Panc1 (cell line): ENCODE measurements at places on chromosomes 5 and 9.

GRCh38 chr5:111398013-111398412 is 114.3 kb downstream of the STARD4 start:
- no peak for DNase-seq

DNA sequence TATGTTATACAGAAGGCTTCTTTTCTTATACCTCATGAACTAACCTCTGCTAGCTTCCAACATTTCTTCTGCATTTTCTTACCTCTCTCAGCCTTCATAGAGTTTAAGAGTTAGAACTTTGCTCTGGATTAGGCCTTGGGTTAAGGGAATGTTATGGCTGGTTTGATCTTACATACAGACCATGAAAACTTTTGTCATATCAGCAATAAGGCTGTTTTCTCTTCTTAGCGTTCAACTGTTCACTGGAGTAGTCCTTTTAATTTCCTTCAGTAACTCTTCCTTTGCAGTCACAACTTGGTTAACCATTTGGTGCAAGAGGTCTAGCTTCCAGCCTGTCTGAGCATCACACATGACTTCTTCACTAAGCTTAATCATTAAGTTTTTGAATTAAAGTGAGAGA is 329.0 kb upstream of the CCNG1 start:
- no peak for DNase-seq

- no peak for DNase-seq
Observed at GRCh38 chr9:75570538-75570937, 319.9 kb upstream of the PCSK5 start.

- no peak for DNase-seq
Observed at GRCh38 chr5:128693764-128694163, 155.7 kb upstream of the FBN2 start.

DNA sequence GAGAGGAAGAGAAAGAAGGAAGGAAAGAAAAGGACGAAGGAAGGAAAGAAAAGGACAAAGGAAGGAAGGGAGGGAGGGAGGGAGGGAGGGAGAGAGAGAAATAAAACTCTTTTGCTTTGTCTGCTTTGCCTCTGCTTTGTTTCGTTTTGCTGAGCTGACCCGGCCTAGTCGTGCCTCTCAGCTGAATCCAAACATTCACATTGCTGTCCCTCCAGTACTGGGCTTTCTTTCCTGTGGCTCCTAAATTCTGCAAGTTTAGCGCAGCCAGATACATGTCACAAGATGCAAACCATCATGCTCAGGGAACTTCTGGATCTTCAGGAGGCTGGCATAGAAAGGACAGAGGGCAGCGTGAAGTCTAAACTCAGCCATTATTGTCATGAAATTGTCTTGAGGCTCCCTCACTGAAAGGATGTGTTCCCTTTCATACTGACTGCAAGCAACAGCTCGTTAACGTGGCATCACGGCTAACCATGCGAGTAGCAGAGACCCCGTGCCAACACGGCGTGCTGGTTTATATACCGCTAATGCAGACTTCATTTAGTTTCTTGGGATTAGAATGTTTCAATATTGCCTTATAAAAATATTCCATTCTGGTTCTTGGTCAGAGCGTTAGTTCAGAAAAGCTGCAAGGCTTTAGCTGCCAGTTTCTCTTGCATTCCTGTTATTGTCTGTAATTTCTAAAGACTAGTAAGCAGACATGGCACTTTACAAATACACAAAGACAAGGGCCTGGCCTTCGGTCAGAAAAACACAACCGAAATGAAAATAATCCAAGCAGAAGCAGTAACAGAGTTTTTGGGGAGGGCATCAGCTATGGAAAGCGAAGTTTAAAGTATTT is 94.2 kb downstream of the TMEM174 start:
- no peak for DNase-seq

- no peak for DNase-seq
Observed at GRCh38 chr9:127397646-127398274, 791 bp downstream of the SLC2A8 start.

DNA sequence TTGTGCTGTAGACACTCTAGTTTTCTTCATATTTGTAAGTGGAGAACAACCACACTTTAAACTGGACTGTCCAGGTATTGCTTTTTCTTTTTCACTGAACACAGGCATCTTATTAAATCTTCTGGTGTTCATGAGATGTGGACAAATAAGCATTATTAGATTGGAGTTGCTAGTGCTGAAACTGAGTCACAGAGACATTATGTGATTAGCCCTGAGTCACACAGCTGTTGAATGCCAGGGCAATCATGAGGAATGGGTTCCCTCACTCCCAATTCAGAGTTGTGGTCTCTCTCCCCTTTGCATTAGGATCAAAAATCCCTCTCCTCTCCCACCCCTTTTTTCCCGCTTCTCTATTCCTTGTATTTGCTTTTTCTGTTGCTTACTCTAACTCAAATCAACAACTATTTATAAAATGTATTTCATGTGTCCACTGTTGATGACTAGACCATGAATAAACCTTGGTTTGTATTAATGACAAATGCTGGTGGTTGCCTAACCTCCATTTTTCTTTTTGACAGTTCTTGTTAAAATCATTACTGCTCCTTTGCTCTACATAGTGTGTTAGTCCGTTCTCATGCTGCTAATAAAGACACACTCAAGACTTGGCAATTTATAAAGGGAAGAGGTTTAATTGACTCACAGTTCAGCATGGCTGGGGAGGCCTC is 738.2 kb downstream of the BRINP1 start:
- DNase-seq: no peak

GRCh38 chr5:103674251-103674650 is 111.7 kb upstream of the NUDT12 start:
- DNase-seq: no peak

- no peak for DNase-seq
Observed at GRCh38 chr5:175851311-175851710, 20.1 kb upstream of the CPLX2 start.

DNA sequence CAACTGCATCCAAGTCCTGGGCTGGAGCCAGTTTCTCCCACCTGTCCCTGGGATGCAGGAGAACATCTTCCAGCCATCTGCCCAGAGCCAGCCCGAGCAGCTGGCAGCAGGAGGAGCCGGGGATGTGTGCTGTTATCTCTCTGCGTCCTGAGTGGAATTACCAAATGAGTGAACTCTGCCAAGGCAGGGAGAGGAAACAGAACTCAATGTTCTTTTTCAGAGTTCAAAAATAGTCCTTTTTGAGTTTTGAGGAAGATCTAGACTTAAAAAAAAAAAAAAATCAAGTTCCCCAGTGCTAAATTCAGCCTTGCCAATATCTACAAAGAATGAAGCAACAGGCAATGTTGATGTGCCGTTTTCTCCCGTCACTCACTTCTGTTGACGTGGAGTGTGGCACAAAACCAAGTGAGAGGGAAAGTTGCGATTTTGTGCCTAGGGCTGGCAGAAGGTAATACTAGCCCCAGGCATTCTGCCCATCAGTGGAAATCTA is 56.2 kb downstream of the TMOD1 start:
- no peak for DNase-seq

DNA sequence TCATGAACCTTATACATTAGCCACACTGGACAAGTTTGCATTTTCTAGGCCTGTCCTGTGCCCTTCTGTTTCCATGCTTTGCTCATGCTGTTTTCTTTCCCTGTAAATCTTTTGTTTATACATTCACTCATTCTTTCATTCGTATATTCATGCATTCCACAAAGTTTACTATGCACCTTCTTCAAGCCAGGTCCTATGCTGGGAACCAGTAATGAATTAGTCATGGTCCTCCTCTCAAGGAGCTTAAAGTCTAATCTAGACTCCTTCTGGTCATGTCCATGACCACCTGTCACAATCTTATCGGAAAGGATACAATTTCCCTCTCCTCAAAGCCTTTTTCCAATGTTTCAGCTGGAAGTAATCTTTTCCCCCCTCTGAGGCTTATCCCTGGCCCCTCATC is 9.1 kb upstream of the XPA start:
- DNase-seq: no peak

DNA sequence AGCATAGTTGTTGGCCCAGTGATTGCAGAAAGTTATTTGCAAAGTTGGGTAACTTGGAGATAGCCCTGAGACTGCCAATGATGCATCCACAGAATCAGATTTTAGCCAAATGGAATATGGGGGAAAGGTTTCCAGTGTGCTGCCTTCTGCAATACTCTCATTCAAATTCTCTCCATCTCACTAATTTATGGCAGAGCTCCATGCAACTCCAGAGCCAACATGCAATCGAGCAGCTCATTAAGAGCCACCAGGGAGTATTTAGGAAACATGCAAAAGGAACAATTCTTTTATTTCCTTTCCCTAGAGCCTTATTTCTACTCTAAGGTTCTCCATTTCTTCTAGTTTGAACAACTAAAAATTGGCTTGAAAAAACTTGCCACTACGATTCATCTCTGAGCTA is 135.9 kb upstream of the MARCHF11 start:
- DNase-seq: no peak

DNA sequence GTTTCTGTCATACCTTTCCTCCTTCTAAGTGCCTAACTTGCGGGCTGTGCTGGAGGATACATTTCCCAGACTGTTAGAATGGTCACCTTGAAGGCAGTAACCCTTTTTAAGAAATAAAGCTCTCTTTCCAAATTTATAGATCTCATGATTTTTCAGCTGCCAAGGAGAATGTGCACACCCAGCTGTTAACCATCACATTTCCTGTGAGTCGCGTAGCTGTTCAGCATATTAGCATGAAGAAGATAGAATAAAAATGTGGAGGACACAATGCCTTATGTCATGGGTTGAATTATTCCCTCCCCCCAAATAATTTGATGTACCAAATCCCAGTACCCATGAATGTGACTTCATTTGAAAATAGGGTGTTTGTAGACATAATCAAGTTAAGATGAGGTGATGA is 729.4 kb downstream of the MTRR start:
- no peak for DNase-seq

DNA sequence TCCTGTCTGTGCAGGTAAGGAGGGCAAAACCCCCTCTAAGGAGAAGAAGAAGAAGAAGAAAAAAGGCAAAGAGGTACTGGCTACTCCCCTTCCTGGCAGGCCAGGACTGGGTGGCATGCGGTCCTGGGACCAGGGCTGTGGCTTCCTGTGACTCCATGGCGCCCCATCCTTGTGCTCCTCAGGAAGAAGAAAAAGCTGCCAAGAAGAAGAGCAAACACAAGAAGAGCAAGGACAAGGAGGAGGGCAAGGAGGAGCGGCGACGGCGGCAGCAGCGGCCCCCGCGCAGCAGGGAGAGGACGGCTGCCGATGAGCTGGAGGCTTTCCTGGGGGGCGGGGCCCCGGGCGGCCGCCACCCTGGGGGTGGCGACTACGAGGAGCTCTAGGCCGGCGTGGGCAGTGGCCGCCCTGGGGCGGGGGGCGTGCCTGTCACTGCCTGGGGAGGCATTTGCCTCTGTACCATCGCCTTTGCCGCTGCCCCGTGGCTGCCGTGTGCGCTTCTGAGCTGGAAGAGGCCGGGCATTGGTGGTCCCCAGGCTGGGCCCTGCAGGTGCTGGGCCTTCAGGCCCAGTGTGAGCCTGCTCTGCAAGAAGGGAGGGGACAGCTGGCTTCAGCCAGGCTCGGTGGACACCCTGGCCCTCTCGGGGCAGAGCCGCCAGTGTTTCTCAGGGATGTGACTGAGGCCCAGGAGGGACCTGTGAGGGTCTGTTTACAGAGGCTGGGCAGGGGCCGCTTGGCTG is 2.0 kb upstream of the AJM1 start:
- DNase-seq: no peak

DNA sequence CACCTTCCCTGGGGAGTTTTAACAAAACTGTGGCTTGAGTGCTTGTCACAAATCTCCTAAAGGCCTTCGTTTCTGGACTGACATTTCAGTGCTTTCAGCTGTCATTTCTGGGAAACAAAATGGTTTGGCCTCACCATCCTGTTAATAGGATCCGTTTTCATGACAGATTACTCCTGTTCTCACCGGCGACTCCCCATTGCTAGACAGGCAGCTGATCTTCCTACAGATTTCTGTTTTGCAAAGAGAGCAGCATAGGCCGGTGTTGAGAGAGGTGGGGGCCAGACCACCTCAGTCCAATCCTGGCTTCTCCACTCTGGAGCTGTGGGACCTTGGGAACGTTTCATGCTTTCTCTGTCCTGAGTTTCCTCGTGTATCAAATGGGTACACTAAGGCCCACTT is 75.5 kb upstream of the OTULINL start:
- no peak for DNase-seq

DNA sequence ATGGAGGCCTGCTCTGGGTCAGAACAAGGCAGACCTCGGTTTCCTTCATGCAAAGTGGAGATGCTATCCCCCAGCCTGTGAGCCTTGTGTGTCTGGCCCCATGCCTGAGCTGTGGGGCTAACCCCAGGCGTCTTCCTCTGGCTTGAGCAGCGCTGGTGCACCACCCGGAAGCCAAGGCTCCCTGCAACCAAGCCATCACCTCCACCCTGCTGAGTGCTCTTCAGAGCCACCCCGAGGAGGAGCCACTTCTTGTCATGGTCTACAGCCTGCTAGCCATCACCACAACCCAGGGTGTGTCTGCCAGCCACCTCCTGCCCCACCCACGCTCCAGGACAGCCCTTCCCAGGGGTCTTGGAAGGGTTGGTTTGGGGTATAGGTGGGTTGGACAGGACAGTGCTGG is 16.2 kb downstream of the REXO4 start:
- DNase-seq: no peak

GRCh38 chr9:90420211-90420610 is 222.4 kb downstream of the DIRAS2 start:
- no peak for DNase-seq

GRCh38 chr5:149177911-149178565 is 36.7 kb downstream of the ABLIM3 start:
- no peak for DNase-seq

DNA sequence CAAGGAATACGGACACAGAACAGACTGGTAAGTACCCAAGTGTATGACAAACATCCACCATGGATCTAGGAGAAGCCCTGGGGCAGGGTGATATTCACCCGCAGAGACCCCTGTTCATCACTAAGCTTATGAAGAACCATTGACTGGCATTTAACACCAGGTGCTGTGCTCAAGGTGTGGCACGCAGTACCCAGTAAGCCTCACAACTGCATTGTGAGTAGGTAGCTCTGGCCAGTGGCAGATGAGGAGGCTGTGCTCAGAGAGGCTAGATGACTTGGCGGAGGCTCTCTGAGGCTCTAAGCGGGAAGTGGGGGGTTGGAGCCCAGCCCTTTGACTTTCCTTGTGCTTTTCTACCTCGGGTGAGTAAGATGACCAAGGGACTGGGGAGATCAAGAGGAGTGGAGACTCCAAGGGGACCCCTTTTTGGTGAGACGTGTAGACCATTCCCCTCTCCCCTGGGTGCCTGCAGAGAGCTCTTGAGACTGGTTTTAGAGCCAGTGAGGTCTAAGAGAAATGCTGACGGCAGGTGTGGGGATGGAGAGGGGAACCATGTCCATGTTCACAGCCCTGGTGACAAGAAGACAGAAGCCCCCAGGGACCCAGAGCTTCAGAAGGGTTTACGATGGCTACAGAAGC is 70.8 kb downstream of the IL6ST start:
- no peak for DNase-seq

- DNase-seq: no peak
Observed at GRCh38 chr5:5726401-5726800, 303.9 kb downstream of the ICE1 start.

DNA sequence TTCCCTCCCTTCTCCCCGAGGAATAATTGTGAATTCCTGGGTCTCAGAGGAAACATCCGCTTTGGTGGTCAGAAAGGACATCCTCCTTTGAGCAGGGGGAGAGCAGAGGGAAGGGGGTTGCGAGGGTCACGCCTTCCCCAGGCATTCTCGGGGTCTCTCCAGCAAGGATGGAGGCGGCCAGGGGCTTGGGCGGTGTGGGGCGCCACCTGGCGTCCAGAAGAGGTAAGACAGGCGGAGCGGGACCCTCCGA is 129.1 kb downstream of the KCNIP1 start:
- no peak for DNase-seq
